ENCODE measurements at places on chromosomes 4 and X.

DNA sequence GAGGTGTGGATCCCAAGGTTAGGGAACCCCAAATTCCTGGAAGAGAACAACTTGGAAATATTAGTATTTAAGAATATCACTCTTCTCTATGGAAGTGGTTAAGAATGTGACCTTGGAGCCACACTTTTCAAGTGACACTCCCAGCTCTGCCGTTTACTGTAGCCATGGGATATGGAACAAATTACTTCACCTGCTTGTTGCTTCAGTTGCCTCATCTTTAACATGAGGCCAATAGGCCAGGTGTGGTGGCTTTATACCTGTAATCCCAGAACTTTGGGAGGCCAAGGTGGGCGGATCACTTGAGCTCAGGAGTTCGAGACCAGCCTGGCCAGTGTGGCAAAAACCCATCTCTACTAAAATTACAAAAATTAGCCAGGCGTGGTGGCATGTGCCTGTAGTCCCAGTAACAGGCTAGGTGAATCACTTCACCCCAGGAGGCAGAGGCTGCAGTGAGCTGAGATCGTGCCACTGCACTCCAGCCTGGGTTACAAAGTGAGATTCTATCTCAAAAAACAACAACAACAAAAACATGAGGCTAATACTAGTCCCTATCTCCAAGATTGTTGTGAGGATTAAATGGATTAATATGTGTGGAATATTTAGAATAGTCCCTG lies 13.0 kb downstream of the IL13RA1 start:
- no peak for DNase-seq

DNA sequence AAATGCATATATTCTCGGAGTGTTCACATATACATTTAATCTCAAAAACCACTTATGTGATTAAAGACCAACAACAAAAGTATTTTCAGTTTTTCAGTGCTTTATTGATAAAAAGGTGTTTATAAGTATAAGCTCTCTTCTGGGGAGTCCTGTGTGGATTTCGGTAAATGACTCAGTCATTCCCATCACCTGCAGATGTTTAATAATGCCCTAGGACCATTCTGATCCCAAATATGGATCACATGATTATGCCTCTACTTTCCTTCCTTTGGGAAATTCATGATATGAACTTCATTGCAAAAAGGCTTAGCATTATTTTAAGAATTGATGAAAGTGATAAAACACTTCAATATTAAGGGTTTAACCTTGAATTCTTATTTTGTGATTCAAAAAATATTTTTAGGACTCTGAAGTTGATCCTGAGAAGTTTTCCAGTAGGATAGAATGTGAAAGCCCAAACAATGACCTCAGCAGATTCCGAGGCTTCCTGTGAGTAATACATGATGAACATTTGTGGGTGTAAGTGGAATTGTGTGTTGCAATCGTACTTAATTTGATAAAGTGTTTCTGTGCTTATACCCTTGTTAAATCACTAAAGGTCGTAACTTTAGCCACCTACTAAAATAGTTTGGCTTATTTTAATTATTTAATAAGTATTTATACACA lies 40.2 kb downstream of the ATP10D start:
- no peak for DNase-seq

GRCh38 chr4:144421839-144422565 lies 224.0 kb upstream of the HHIP start:
- no peak for DNase-seq

- no peak for DNase-seq
Observed at GRCh38 chr4:47002580-47002979, 9.2 kb upstream of the GABRA4 start.

DNA sequence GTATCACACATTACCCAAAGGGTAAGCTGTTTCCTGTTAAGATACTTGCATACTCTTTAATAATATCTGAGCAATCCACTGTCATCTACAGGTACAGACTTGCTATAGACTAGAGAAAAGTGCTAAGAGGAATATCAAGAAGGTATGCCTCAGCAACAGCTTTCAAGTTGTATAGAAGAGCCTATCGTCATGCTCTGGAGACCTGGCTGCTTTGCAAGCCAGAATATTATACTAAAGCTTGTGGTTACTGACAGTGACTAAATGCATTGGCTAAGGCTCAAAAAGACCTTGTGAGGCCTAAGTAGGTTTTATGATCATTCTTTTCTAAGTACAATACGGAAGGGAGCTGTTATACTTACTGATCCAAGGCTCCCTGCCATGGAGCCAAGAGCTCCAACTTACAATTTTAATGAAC lies 11.3 kb downstream of the LAMP2 start:
- DNase-seq, result no peak

DNA sequence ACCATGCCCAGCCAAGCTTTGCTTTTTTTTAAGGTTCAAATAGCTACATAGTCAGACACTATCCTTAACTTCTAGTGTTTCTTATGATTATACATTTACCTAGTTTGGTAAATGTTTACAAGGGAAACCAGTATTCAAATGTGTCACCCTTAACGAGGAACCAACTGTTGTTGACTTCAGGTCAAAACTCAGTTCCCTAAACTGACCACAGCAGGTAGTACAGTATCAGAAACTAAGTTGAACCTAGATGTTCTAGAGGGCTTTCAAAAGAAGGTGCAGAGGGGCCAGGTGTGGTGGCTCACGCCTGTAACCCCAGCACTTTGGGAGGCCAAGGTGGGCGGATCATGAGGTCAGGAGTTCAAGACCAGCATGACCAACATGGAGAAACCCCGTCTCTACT lies 11.3 kb downstream of the GPC4 start:
- DNase-seq, result no peak

DNA sequence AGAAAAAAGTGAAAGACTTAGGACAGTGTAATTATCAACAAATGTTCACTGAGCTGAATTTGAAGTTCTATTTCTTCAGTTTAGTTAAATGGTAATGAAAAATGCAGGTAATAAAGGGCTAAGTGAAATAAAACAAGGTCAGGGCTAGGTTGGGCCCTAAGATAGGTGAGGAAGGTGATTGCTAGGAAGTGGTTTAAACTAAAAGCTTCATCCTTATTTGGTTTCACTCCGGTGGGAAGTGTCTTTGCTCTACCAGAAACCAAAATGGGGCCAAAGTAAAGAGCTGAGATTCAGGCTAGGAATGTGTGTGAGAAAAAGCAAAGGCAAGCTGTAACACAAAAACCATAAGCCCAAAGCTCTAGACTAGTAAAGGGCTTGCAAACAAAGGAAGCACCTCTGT lies 31.0 kb downstream of the TAB3 start:
- DNase-seq, result no peak

GRCh38 chr4:83340692-83341343 lies 6.2 kb upstream of the HPSE start:
- DNase-seq, result no peak

- DNase-seq, result no peak
Observed at GRCh38 chr4:165813606-165814005, 59.4 kb upstream of the TLL1 start.

DNA sequence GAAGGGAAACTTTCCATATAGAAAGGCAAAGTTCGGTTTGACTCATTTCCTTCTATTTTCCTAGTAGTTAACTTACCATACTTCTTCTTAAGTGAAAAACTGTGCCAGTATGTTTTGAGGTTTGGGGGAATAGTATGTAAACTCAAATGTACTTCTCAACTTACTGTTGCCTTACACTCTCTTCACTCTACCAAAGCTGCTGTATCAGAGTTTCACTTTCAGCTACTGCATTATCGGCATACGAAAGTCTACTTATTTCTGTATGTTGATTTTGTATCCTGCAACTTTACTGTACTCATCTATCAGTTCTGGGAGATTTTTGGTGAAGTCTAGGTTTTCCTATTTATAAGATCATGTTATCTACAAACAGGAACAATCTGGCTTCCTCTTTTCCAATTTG lies 932.7 kb downstream of the FAT4 start:
- DNase-seq, result no peak
